Stimulated activated CD4-positive, alpha-beta T cell treated with anti-CD3 and anti-CD28 coated beads, Interleukin-2, amount 100 ng/mL, for 48 hours (primary cell): ENCODE measurements at places on chromosomes 1 and 21.

GRCh38 chr1:202663131-202663530 lies 47.1 kb downstream of the SYT2 start:
- no peak for DNase-seq

GRCh38 chr1:96372881-96373280 lies 348.7 kb upstream of the PTBP2 start:
- no peak for DNase-seq

- DNase-seq = no peak
Measured at GRCh38 chr21:42534421-42535378, 21.0 kb downstream of the SLC37A1 start.

DNA sequence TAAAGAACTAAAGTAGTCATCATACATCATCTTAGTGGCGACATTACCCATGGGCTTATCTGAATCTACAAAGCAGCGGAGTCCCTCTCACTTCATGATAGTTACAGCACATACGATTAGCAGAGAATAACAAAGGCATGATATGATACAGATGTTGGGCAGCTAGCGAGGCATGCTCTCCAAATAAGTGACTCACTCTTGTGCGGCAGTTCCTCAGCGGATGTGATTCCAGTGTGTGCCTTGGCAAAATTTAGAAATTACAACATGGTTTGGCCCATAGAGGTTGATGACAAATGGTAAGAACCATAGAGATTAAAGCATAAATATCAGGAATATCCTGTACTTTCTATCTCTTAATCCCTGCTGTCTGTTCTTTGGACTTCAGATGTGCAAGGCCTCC lies 48.1 kb upstream of the PAXBP1 start:
- no peak for DNase-seq

DNA sequence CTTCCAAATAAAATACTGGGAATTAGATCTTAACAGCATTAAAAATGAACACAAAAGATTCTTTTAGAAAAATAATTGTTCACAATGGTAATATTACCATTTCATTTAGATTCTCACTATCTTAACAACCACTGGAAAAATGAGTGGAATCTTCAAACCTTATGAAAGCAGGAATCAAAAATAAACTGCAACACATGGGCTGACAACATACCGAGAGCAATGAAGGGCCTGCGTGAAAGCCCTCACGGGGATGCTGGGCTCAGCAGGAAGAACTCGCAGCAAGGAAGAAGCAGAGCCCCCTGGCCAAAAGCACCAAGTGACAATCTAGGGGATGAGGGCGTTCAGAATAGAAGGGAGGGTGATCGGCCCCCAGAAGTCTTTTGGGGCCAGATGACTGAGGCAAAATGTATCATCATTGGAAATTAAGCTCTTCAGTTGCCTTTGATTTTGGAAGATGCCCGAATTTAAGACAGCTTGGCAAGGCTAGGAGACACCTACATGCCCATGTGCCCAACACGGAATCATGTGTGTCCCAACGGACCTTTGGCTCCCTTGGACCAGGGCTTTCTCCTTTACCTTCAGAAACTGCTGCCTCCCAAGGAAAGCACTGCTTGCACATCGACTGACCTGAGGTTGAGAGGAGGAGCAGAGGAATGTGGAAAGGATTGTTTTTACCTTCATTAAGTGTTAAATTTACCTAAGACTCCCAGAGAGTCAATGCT lies 103.9 kb downstream of the TGFBR3 start:
- no peak for DNase-seq

DNA sequence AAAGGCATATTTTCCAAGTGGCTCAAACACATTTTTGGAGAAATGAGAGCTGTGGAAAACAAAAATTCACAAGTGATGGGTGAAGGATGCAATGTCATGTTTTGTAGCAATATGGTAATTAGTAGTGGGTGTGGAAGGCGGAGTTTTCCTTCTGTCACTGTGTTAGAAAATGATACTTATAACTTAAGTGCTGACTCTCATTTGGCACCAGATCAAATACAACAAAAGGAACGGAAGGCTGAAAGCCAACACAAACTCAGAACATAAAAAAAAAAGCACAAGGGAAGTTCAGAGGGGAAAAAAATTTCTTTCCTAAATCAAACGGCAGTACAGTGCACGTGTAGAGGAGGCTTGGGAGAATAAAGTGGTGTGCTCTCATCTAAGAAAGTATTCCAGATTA lies at the start of gene TNFSF18:
Gene TNFSF18 (minus strand): TSS at position 77 of the 400 bp plus-strand sequence. CDS start 45 bp downstream, at position 32.
- no peak for DNase-seq

DNA sequence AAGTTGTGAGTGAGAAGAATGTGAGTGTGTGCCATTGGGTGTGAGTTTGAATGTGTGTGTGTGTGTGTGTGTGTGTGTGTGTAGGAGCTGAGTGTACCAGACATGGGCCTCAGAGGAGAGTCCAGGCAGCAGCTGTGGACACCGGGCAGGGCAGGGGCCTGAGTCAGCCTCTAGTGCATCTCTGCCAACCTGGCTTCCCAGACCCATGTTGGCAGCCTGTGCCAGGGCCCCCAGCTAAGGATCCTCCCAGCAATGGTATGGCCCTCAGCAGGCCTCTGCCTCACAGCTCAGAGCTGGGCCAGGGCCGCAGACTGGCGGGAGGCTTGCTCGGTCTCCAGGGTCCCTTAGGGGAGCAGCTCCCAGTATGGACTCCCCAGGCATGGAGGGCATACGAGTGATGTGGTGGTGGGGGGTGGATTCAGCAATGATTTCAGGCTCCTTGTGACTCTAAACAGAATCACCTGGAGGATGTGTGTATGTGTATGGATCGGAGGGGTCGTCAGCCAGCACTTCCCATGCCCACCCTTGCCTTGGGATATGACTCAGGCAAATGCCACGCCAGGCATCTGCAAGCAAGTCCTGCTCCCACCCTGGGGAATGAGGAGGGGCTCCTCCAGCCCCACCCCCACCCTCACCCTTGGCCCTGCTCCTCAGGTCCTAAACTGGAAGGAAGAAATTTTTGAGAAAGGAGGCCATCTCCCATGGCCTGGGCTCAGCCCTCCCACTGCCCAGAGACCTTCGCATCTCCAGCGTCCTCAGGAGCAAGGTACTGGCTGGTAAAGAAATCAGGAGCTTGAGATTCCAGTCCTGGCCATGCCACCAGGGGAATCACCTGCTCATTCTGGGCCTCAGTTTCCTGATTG lies 1.8 kb upstream of the FOXO6 start:
- no peak for DNase-seq

DNA sequence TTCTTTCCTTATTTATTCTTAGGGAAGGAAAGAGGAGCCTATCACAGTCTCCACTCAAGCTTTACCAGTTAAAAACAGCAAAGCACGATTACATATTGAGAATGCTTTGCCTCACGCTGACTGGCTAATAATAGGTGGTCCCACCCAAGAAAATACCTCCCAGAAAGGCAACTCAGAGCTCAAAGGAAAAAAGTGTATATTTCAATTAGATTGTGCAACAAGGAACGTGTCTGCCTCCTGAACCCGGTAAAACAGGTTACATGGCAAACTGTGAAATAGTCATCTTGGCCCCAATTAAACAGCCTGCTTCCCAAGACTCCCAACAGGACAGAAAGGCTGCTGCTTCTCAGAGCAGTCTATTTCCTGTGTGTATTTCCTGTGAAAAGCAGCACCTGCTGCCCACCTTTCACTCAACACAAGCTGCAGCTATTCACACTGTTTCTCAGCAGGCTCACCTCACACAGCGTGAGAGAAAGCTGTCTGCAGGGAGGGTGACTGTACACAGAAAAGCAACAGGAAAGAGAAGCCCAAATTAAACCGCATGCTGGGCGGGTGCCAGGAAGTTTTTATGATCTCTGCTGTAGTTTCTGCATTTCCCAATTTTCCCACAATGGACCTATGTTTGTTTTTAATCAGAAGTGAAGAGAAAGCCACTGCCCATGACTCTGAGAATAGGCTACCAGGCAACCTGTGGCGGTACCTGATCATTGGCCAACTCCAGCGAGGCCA lies 44.0 kb downstream of the URB1 start:
- DNase-seq = no peak
